ENCODE measurements at places on chromosomes 13 and 19.
A peak's percentile ranks its signal among the peaks of the same experiment; 100 is the strongest.

- DNase-seq = no peak
These were observed 93.2 kb downstream of the FRY start for GRCh38 chr13:32124743-32125142.

GRCh38 chr19:38710928-38711725 is 33.1 kb downstream of the CAPN12 start:
- DNase-seq = no peak

GRCh38 chr13:19289180-19289579 is 107.6 kb upstream of the TUBA3C start:
- no peak for DNase-seq

- DNase-seq = no peak
These were observed 1.3 kb downstream of the ITGBL1 start for GRCh38 chr13:101453784-101454201.

- no peak for DNase-seq
These were observed 11.5 kb downstream of the CFD start for GRCh38 chr19:870963-871401.

DNA sequence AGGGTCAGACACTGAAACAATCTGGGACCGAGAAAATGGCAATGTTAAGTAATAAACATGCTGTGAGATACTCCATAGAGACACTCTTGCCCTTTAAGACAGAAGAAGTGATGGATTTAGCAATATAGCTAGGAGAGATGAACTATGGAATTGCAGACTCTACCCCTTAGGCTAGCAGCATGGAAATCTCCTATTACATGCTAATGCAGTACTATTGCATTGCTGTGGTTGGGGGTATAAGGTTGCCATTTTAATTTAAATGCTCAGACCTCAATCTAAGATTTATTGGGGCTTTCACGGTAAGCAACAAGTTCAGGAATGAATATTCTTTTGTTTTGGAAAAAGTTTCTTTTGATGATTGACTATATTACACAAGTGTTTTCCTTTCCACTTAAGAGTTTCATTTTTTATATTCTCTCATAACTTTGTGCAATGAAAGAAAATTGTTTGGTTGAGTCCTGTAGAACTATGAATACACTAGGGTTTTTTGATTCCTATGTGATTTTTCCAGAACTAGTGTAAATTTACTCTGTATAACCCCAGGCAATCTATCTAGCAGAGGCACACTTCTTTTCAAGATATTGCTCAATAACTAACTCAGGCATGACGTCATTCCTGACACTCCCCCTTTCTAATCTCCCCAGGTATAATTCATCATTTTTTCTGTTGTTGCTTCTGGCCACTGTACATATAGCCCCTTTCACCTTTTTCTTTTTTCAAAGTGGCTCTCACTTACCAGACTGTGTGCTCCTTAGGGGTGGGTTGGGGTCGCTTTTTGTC is 394.7 kb upstream of the KLF12 start:
- DNase-seq = no peak

DNA sequence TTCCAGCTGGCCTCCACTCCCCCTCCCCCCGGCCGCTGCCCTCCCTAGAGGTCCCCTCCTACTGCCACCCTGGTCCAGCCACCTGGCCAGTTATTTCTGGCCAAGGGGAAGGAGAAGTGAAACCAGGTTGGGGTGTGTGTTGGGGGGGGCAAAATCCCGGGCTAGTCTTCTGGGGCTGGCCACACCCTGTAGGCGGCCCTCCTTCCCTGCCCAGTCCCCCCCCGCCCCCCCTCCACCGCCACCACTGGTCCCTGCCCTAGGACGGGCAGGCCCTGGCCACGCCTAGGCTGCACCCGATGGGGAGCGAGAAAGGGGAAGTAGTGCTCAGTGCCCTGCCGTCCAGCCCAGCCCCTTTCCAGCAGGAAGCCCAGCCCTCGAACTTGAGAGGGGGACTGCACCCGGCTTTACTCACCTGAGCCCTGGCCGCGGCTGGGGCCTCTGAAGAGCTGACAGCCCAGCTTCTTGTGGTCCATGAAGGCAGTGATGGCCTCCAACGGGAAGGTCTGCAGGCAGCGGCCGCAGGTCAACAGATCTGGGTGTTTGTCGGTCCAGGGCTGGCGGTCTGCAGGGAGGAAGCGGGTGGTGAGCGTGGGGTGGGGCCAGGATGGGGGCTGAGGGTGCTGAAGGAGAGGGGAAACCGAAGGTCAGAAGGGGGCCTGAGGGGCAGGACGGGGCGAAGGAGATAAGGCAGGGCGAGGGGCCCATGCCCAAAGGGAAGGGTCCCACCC is 813 bp downstream of the ZNF296 start:
- DNase-seq = peak; percentile 96

DNA sequence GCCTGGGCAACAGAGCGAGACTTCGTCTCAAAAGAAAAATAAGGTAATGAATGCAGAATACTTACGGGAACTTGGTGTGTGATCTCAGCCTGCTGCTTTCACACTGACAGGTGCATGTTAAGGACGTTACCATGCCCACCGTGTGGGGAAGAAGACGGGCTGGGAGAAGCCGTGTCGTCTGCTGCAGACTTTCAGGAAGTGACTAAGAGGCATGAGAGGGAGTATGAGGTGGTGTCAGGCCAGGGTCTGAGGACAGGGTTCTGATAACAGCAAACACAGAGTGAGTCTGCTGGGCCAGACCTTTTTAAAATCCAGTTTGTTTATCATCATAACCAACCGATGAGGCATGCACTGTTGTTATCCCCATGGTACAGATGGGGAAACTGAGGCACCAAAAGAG is 13.6 kb upstream of the GALP start:
- no peak for DNase-seq

GRCh38 chr13:26508885-26509284 is 48.6 kb upstream of the WASF3 start:
- DNase-seq = no peak

- DNase-seq = peak; percentile 99
These were observed at the start of gene DMWD for GRCh38 chr19:45792470-45793177. Gene DMWD, minus strand, starts transcription at chr19:45792845. Its CDS starts 89 bp downstream, at chr19:45792756.

- DNase-seq = no peak
These were observed 53.0 kb downstream of the TGDS start for GRCh38 chr13:94542917-94543316.

DNA sequence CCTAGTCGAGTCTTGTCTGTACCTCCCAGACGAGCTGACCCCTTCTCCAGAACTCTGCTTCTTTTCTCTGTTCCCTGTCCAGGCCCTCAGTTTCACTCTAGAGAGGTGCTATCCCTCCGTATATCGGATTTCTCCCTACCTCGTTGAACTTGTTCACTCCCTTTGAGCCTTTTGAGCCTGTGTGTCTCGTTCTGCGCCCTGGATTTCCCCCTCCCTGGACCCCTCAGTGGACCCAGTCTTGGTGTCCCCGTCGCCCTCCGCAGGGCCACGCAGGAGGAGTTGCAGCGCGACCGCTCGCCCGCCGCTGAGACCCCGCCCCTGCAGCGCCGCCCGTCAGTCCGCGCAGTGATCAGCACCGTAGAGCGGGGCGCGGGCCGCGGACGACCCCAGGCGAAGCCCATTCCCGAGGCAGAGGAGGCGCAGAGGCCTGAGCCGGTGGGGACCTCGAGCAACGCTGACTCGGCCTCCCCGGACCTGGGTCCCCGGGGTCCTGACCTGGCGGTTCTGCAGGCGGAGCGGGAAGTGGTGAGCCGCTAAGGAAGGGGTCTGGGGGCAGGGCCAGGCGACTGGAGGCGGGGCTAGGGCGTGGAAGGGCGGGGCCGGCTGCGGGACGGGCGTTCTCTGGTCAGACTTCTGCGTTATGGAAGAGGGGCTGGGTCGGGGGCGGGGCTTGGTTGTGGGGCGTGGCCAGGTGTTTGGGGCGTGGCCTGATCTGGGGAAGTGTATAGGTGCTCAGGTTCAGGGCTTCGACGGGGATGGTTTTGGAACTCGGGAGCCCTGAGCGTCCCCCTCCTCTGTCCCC is 5.5 kb downstream of the EPS8L1 start:
- DNase-seq = peak; percentile 90

- DNase-seq = no peak
These were observed 4.8 kb upstream of the DACH1 start for GRCh38 chr13:71871844-71872243.

GRCh38 chr19:33462112-33462791 is 59.3 kb downstream of the PEPD start:
- no peak for DNase-seq

DNA sequence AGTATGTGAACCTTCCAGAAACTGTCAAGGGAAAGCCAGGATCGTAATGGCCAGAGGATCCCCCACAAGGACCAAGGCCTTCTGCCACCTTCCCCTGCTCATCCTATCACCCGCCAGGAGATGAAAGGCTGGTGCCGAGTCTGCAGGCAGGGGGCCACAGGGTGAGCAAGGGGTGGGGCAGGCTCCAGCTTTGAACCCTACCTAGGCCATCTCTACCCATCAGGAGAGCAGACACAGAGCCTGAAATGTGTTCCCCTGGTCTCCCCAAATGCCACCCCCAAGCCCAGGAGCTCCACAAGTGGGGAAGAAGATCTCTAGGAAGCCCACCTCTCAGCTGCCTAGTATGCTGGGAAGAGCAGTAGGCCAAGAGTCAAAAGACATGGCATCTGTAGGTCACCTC is 95.1 kb downstream of the KCTD15 start:
- DNase-seq = no peak

DNA sequence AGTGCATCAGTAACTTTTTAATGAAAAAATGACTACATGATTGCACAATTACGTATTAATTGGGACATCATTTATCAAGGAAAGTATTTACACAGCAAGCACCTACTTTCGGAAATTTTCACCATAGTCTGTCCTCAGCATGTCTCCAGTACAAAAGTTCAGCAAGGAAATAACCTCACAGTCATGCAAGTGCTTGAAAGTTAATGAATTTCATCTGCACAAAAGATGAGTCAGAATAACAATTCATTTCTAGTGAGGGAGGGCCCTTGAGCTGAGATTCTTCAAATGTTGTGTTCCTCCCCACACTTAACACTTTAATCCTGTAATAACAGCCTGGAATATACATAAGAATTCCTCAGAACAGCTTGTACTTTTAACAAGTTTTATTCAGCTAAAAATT is 49.0 kb upstream of the OXGR1 start:
- DNase-seq = no peak

GRCh38 chr13:70424428-70424827 is 316.2 kb upstream of the KLHL1 start:
- no peak for DNase-seq

GRCh38 chr19:28465371-28466086 is 747.4 kb downstream of the UQCRFS1 start:
- DNase-seq = peak; percentile 16

DNA sequence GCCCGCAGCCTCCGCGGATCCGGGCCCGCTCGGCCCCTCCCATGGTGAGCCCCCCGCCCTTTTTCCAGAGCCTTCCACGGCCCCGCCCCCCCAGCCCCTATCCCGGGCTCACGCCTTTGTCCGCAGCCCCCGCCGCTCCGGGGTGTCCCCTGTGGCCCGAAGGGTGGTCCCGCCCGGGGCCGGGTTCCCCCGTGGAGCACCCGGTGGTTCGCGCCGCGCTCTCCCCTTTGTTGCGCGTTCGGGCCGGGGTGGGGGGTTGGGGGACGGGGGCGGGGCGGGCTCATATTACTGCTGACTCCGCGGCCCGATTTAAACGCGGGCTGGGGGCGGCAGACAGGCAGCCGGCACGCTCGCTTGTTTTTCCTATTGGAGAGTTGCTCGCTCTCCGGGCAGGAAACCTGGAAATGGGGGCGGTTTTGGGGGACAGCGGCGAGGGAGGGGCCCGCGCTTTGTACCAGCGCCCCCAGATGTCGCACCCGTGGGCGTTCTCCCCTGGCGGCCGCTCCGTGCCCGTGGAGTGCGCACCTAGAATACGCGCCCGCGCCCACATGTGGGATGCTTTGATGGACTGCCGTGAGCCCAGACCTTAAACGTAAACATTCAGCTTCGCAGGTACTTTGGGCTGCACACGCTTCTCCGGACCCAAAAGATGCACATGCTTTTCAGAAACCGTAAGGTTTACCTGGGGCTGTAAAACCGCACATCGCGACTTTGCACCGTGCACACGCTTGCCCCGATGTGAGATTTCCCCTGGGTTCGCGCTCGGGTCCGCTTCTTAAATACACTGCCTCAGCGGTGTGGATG is 699 bp downstream of the PTOV1 start:
- peak; percentile 62 for DNase-seq

GRCh38 chr13:59488436-59488835 is 675.3 kb downstream of the DIAPH3 start:
- no peak for DNase-seq

- DNase-seq = no peak
These were observed 780.5 kb upstream of the ARGLU1 start for GRCh38 chr13:107348471-107348870.

- no peak for DNase-seq
These were observed 126.6 kb upstream of the MIR17HG start for GRCh38 chr13:91220872-91221271.

DNA sequence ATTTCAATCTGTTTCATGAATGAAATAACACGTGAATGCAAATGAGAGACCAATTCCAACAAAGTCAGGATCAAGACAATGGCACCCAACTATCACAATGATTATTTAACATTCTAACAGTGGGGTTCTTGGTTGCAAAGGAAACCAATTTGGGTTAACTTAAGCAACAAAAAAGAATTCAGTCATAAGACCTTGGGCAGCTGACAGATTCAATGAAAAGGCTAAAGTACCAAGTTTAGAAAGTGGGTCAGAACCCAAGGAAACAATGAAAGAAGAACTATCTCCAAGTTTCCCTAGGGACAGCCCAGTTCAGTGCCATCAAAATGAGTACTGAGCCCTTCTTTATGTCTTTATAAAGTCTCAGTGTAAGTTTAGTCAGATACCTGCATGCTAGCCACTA is 17.5 kb upstream of the SIGLEC14 start:
- DNase-seq = no peak

DNA sequence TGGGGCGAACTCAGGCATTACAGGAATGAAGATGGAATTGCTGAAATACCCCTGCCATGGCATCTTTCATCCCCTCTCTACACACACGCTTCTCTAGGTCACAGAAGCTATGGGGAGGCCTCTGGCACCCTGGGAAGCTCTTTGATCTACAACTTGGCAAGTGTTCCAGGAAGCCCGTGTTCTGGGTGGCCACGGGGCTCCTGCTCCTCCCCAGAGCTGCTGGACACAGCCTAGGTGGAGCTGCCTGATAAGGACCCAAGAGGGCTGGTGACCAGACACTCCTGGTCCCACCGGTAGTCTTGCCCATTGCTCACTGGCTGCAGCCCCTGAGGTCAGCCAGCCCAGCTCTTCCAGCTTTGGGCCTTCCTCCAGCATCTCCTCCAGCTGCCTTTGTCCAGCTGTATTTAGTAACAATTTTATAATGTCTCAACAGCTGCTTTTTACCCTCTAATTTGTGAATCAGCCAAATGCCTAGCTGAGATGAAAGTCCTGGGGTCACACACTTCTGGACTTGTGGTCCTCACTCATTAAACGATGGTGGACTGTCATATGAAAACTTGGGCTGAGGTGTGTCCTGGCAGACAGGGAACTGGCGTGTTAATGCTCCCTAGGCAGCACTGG is 72.8 kb upstream of the SPATA13 start:
- no peak for DNase-seq

- DNase-seq = no peak
These were observed 78.9 kb downstream of the ANKRD10 start for GRCh38 chr13:110835721-110836604.

GRCh38 chr19:16372065-16372915 is 47.7 kb downstream of the KLF2 start:
- DNase-seq = no peak

GRCh38 chr19:1223018-1223855 is 14.6 kb downstream of the CBARP start:
- peak; percentile 67 for DNase-seq
